ENCODE measurements at places on chromosomes 16 and 17. TPM values are rescaled to one million over a fixed set of nuclear protein-coding genes. Genes with fewer than 3 reads are reported as not detected.

GDPD3 gene
- total RNA-seq = 3.2 TPM

WFDC1 gene
- 5.6 TPM for total RNA-seq

ELMO3 gene
- total RNA-seq = 1.1 TPM

PIRT gene
- total RNA-seq = not detected

EXOC3L1 gene
- total RNA-seq = not detected
